ENCODE measurements at places on chromosomes 5 and 9.

DNA sequence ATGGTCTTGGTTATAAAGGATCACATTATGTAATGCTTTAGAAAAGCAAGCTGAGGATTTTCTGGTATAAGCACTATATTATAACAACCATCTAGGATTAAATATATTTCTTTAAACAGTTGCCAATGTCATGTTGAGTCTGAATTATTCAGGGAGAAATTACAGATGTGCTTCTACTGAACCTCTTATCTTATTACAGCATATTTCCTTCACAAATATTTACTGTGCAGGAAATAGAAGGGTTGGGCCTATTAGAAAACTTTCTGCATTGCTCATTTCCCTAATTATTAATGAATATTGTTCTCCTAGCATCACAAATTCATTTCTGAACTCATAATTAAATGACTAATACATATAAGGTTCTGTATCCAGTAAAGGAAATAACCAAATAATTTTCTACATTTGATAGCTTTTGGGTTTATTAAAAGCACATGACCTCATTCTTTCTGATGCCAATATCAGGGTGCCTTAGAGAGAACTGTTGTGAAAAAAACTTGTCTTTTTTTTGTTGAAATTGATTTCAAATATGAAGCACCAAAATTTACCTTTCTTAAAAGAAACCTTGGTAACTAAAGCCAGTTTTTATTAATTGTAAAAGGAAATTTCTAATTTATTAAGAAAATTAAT lies 476.8 kb upstream of the PTGER4 start:
- DNase-seq: no peak

GRCh38 chr9:95021166-95021886 lies 294.8 kb downstream of the AOPEP start:
- DNase-seq: no peak

DNA sequence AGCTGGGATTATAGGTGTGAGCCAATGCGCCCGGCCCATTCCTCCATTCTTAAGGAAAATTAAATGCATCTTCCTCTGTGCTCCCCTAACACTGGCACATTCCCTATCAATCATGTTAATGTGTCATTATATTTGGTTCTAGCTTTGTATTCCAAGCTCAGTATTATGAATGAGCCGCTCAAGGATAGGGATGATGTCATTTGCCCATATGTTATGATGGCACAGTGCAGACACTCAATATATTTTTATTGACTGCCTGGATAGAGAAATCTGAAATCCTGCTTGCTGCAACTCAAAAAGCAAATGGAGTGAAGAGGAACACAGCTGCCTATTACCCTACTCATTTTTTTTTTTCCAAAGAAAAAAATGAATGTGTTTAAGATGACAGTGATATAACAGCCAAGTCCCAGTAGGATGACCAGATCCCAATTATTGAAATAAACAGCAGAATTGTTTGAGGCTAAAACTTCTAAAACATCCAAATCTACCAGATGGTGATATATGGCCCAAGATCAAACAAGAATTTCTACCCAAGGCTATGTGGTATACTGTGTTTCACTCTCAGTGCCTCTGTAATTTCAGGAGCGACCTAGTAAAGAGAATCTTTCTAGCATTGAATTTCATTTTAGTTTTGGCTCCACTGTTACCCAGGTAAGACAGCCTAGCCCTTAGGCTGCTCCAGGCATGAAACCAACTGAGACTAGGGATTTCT lies 16.3 kb downstream of the SUSD1 start:
- no peak for DNase-seq

- no peak for DNase-seq
Measured at GRCh38 chr5:116382032-116382873, 192.4 kb downstream of the SEMA6A start.

DNA sequence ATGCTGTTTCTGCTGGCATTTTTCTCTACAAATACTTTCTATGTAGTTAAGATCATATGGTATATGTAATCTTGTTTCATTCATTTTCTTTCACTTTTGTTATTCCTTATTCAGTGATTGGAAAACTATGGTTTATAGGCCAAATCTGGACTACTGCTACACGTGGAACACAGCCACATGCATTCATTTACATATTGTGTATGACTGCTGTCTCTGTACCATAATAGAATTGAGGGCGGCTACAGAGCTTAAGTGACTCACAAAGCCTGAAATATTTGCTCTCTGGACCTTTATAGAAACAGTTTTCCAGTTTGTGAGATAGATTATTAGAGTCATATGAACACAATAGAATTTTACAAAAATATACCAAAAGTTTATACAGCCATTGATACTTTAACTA lies 133.6 kb upstream of the CDKN2B start:
- no peak for DNase-seq
